RPMI7951 (cell line): ENCODE measurements at places on chromosomes 5 and 9. TPM values are rescaled to one million over a fixed set of nuclear protein-coding genes. Genes with fewer than 3 reads are reported as not detected.
A peak's percentile ranks its signal among the peaks of the same experiment; 100 is the strongest.

CRAT gene
- total RNA-seq, result 28.7 and 29.9 TPM in 2 replicates

SLC6A3 gene
- total RNA-seq, result not detected in 2 replicates

HSPB3 gene
- 3.1 and 3.4 TPM in 2 replicates for total RNA-seq

COL15A1 gene
- total RNA-seq, result 20.2 and 21.1 TPM in 2 replicates

PCDHGA9 gene
- total RNA-seq, result 0.88 and 1.1 TPM in 2 replicates

LIFR gene
- total RNA-seq, result 5.5 and 7.8 TPM in 2 replicates

TTC16 gene
- total RNA-seq, result not detected in 2 replicates

IL5 gene
- total RNA-seq, result not detected in 2 replicates

ACO1 gene
- 42.7 and 47.6 TPM in 2 replicates for total RNA-seq

DNA sequence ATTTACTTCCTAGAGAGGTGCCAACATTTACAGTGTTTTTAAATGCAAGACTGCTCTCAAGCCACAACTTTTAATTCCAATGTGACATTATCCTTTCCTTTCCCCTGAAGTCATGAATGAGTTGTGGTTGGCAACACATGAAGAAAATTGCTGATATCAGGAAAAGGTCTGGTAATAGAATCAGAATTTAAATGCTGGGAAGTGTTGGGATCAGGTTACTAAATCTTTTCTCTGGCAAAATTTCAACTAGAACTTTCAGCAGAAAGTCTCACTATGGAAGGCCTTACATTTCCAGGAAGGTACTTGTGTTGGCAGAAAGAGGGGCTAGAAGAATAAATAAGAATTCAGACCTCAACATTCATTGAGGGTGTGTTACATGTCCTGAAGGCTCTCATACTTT, 10.6 kb upstream of the SLC44A1 start:
- DNase-seq, result peak; percentile 50

DNA sequence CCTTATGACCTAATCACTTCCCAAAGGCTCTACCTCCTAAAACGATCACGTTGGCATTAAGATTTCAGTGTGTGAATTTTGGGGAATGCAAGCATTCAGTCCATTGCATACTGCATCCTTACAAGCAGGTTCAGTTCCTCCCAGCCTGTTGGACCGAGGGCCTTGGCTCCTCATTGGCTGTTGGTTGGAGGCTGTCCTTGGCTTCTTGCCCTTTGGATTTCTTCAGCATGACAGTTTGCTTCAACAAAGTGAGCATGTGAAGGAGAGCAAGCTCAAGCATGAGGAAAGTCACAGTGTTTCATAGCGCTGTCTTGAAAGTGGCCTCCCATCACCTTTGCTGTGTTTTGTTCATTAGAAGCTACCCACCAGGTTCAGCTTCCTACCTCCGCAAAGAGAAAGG, 109.5 kb downstream of the GADD45G start:
- no peak for DNase-seq

GRCh38 chr9:89808076-89808755, 203.4 kb downstream of the GADD45G start:
- no peak for DNase-seq

- DNase-seq, result no peak
These were observed 16.6 kb downstream of the ARRDC3 start for GRCh38 chr5:91366551-91366950.

DNA sequence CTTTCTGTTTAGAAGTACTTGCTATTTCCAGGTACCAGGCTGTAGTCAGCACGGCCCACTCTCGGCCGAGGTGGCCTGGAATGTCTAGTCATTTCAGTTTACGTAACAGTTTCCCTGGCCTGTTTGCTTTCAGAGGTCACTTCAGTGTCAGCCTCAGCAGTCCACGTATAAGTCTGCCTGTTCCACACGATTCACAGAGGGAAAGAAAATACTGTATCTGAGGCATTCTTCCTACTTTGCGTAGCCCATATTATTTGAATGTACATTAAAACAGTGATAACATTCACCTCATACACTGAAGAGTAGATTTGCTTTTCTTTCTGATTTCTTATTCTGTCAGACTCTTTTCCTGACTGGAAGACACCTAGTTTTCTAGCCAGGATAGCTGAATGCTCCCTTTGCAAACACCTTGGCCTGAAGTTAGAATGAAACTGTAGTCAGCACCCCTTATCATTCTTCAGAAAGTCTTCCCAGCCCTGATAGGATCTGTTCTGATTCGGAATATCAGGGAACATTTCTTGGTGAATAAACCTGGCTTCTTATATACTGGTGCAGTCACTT, 140.9 kb downstream of the AOPEP start:
- DNase-seq, result peak; percentile 83

DNA sequence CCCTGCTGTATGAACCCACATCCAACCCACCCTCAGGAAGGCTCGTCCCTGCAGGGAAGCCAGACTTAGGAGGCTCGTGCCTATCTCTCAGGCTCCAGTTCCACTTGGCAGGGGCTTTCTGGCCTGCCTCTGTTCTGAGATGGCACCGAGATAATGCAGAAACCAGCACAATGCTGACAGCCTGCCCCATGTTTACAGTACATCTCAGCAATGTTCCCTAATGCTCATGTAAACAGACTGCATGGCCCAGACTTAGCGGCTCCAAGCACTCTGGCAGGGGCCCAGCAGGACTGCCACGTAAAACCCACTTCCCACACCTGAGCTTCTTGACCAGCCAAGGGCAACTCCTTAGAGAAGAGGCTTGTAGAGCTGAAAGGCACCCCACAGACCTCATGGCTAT, 499.5 kb upstream of the BRINP1 start:
- no peak for DNase-seq

DNA sequence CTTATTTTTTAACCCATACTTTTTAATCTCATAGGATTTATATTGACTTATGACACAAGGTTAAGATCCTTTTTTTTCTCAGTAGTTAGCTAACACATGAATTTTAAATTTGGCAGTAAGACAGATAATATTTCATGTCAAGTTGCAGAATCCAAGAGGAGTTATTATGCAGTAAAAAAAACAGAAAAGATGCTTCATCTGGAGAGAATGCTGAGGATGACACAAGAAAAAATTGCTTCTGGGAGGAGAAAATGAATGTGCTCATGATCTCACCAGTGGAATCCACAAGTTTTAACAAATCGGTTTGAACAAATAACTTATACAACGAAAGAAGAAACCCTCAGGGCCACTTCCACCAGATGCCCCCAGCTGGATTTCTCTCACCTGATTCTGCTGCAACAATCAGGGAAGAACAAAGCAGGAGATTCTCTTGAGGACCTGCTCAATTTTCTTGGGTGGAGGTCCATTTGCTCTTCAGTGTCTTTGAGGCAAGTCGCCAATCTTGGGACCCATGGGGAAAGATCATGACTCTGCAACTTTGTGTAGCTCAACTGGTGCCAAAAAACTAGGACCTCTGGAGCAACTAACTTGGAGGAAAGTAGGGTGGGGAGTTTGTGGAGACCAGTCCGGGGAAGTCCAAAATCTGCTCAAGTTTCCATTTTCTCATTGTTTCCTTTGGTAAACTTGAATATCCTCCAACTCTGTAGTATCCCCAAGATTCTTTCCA, 50.5 kb upstream of the TNFSF15 start:
- DNase-seq, result no peak

DNA sequence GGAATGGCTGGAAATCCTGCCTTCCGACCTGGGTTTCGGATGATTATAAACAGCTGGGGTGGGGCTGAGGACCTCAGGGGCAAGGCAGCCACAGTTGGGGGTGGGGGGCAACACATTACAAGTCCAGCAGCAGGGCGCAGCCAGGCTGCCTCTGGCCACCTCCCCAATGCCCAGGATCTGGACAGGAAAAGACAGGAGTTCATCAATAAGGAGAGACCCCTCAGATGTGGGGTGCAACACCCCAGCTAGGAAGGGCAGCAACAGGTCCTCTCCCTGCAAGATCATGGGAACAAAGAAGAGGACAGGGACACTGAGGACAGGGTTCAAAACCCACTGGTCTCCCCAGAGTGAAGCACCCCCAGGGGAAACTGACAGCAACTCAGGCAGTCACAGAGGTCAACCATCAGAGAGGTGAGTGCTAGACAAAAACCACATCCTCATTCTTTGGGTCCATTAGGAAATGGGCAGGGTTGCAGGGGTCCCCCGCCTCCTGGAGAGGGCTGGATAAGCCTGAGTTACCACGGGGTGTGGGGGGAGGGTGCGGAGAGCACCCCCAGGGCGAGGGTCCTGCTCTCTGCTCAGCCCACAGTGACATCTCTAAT, 33.5 kb downstream of the SEMA4D start:
- DNase-seq, result no peak

DNA sequence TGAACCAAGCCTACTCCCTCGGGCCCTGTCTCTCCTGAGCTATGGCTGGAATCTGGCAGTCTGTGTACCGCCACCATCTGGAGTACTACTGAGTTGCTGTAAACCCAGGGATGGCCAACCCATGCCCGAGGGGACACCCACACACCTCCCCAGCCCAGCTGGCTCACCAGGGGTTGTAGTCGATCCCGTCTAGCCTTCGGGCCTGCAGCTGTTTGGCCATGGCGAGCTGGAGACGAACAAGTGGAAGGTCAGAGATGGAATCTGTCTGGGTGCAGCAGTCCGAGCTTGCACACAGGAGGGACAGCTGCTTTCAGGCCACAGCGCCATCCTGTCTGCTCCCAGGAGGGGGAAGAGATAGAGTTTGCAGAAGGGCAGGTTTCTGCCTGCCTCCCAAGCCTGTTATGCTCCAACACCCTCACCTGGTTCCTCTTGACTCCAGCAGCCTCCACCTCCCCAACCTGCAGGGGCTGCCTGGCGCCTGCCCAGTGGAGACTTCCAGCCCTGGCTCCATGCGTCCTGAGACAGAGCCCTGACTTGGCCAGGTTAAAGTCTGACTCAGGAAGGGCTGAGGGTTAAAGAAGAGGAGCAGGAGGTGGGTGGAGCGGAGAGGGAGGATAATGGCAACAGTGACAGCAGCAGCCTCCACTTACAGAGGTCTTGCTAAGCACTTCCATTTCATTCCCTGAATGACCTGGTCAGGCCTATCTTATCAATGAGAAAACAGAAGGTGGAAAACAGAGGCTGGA, 15.8 kb upstream of the SPOUT1 start:
- DNase-seq, result peak; percentile 42

DNA sequence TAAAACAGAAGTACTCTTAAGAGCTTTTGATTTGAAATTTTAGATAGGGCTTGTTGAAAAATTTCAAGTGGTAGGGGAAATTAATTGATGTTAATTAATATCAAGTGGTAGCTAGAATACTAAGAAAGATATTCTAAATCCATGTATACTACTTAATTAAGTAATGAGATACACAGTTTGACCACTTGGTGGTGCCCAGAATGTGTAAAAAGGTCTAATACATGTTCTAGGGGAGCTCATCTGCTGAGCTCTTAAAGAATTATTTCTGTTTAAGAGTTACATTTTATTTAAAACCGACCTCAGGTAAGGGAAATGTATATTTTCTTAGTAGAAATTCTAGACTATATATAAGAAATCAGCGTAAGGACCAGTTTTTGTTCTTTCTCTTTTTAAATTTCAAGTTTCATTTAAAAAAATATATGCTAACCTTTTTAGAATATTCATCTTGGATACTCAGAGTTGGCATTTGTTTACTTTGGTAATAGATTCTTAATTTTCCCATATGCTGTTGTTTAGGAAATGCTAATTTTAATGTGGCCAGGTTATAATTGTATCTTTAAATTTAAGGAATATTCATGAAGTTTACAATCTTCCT, 61.5 kb downstream of the LNPEP start:
- DNase-seq, result peak; percentile 44

DNA sequence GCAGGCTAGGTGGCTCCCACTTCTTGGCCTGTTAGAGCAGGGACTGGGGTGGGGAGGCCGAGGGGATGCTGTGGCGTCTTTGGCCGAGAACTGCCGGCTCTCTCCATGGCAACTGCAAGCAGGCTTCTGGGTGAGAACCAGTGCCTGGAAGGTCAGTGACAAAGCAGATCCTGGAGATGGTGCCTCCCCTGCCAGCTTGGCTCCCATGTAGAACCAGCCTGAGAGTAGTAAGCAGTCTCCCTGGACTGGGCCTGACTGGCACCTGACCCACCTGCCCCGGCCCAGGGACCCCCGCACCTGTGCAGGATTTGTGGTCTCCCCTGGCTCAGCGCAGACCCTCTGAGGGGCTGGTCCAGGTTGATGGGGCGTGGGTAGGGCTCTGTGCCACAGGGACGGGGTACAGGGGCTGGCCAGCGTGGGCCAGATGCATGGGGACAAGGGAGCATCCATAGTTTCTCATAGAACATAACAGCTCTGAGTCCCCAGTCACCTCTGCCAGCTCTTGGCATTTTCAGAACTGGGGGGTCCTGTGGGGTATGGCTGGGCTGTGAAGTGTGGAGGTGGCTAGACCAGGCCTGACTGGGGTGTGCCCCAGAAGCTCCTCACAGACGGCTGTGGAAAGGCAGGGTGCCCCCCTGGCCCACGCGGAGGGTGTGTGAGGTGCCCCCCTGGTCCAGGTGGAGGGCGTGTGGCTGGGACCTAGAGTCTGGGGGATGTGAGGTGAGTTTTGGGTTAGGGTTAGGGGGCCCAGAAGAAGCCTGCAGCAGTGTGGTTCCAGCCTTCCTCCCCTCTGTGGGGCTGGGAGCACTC, 22.2 kb downstream of the CACNA1B start:
- DNase-seq, result no peak

DNA sequence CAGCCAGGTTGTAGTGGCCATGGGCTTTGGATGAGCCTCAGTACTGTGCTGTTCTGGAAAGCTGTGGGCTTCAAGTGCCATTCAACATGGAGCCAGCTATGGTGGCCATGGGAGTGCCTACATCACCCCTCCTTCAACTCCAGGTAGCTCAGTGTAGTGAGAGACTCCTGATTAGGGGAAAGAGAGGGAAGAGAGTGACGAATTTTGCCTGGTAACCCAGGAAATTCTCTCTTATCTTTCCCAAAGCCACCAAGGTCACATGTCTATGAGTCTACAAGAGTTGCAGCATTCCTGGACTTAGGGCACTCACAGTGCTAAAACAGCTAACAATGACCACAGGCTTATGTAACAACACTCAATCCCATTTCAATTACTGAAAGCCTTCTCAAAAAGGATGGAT, 81.7 kb upstream of the SPTLC1 start:
- peak; percentile 59 for DNase-seq

GRCh38 chr5:14580398-14581034, 1.1 kb upstream of the OTULINL start:
- DNase-seq, result peak; percentile 82

DNA sequence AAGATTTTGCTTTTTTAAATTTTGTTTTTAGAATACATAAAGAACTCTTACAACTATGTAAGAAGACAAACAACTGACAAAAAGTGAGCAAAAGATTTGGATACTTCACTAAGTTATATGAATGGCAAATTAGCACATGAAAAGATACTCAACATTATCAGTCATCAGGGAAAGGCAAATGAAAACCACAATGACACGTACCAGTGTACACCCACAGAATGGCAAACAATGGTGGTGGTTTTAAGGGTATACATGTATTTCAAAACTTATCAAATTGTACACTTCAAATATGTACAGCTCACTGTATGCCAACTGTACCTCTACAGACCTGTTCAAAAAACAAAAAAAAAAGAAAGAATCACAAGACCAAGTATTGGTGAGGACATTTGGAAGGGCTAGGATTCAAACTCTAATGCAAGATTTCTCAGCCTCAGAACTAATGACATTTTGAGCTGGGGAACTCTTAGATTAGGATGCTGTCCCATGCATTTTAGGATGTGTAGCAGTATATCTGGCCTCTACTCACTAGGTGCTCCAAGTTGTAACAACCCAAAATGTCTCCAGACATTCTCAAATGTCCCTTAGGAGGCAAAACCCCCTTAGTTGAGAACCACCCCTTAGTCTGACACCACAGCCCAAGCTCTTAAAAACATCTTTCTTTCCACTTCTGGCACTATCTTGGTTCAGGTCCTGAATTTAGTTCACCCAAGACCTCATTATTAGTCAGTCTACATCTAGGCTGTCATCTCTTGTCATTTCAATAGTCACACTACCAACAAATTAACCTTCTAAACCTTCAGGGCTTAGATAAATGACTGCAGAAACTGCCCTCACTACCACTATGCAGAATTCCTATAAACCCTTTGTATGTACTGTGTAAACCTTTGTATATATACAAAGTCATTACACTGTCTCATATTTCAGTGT, 9.7 kb downstream of the SCAI start:
- no peak for DNase-seq
